Dermis microvascular lymphatic vessel endothelial cell (primary cell): ENCODE measurements at places on chromosomes 11 and 22. TPM values are rescaled to one million over a fixed set of nuclear protein-coding genes. Genes with fewer than 3 reads are reported as not detected.

OR52E8 gene
- not detected in 2 replicates for total RNA-seq

OR56A1 gene
- not detected in 2 replicates for total RNA-seq

OR52H1 gene
- 0.13 TPM in 2 replicates for total RNA-seq

APLNR gene
- 0.90 and 1.0 TPM in 2 replicates for total RNA-seq

P4HA3 gene
- total RNA-seq = 48.3 and 77.2 TPM in 2 replicates

DNA sequence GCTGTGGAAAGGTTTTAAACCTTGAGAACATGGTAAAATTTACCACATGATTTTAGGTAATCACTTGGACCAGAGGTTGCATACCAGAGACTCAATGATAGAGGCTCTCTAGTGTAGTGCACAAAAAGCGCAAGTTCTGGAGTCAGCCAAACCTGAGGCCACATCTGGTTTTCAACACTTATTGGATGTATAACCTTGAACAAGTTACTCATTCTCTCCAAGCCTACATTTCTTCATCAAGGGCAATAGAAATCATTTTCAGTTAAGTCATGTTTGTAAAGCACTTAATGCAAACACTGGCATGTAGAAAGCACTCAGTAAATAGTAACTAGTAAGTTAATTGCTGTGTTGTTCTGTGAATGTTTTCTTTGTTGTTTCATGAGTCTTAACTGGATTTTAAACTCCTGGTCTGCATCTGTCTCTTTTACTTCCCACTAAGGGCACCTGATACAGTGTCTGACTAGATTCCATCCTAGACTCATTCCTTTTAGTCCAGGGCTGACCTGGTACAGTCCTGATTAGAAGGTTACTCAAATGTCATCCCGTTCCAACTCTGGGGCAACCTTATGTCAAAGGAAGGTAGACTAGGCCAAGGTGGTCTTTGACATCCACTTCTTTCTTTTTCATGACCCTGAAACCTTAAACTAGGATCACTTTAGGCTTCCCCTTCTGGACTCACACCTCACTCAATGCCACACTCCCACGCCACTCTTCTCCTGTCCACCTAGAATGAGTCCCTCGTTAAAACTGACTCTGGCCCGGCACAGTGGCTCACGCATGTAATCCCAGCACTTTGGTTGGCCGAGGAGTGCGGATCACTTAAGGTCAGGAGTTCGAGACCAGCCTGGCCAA lies 34.5 kb upstream of the EED start:
- no peak for DNase-seq

- no peak for DNase-seq
These were observed 178.5 kb downstream of the SPON1 start for GRCh38 chr11:14140991-14141390.

GRCh38 chr11:126914941-126915340 lies 85.6 kb downstream of the KIRREL3 start:
- no peak for DNase-seq

- no peak for DNase-seq
These were observed 1.5 kb downstream of the GALNT18 start for GRCh38 chr11:11620173-11620920.

DNA sequence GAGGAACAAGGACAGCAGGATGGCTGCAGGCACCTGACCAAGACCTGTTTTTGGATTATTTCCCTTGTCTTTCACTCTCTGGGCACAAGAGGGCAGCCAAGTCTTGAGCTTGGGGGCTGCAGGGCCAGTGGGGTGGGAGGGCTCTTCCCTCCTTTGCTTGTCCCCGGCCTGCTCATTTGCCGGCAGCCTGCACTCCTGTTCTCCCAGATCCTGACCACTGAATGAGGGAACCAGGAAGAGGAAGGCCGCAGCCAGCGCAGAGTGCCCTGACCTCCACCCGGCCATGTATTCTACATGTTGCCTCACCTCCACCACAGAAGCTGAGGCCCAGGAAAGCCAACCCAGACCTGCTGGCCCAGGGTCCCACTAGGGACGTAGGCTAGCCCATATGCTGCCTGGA lies 15.5 kb upstream of the NNMT start:
- peak; percentile 89 for DNase-seq

- no peak for DNase-seq
These were observed 37.7 kb downstream of the NF2 start for GRCh38 chr22:29641042-29641699.

GRCh38 chr22:40175611-40176244 lies 2.0 kb upstream of the TNRC6B start:
- peak; percentile 23 for DNase-seq

DNA sequence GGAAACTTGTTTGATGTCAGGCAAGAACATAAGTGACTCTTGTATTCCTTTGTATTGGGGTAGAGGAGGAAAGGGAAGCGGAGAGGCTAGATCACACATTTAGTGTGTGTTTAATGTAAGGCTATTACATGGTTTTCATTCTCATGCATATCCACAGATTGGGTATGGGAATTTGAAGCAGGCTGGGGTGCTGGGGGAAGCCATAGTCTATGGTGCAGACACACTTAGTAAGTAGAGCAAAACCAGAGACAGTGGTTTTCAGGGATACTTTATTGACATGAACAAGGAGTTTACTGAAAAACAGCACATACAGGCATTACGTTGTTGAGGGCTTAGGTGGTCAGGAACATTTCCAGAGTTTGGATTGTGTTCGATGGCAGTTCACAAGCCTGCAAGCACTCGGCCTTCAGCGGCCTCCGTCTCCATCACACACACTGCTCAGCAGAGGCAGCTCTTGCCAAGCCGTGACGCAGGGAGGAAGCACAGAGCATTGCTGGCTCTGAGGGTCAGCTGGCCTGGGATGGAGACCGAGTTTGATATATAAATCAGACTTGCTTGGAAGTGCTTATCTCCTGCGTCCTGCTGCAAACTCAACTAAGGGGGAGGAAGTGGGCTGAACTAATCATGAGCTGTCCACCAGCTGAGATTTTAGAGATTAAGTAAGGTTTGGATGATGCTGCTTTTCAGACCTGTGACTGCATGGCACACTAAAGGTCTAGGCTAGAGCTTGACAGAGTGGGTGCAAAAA lies 25.3 kb downstream of the SCN3B start:
- peak; percentile 66 for DNase-seq

DNA sequence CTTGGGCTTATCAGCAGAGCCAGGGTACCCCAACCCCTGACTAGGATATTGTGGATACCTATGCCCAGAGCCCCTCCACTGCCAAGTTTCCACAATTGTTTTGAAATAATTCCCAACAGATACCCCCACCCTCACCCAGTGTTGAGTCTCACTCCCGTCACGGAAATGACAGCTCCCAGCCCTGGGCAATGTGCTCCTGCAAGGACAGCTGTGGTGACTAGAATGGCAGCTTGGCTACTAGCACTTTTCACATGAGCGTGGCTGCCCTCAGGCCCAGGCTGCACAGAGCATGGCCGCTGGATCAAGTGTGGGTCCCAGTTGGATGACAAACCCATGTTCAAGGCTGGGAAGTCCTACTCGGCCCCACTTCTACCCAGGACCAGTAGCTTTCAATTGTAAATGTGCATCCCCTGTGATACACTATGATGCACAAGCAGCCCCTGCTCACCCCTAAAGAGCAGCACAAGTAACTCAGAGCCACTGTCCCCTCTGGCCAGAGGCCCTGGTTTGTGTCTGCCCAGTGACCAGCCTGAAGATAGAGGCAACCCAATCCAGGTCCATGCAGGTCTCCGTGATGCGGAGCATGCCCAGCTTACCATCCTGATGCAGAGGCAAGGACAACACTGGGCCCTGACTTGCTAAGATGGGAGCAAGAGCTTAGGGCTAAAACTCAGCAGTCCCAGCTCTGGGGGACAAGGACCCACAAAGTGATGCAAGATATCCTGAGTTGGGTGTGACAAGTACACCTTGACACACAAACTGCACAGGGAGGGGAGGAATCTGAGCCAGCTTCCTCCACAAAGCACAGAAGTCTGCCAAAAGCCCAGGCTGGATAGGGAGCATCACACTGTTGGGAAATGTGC lies 13.2 kb downstream of the KCNQ1OT1 start:
- no peak for DNase-seq

DNA sequence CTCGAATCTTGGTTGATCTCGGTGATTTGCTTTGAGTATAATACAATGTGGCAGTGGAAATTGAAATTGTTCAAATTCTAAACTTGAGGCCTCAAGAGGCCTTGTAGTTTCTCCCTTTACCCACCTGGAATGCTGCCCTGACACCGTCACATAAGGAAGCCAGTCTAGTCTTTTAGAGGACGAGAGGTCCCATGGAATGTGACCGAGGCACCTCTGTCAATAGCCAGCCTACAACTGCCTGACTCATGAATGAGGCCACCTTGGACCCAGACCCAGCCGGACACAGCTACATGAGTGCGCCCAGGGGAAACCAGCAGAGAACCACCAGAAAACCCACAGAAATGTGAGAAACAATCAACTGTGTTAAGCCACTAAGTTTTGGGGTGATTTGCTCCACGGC lies 52.5 kb downstream of the RPL27A start:
- no peak for DNase-seq

- DNase-seq = no peak
These were observed 103.9 kb downstream of the SEZ6L start for GRCh38 chr22:26273011-26273675.

- DNase-seq = no peak
These were observed 39.9 kb upstream of the PHF21A start for GRCh38 chr11:46161201-46161600.

- no peak for DNase-seq
These were observed 27.4 kb downstream of the SEZ6L start for GRCh38 chr22:26196657-26197056.

DNA sequence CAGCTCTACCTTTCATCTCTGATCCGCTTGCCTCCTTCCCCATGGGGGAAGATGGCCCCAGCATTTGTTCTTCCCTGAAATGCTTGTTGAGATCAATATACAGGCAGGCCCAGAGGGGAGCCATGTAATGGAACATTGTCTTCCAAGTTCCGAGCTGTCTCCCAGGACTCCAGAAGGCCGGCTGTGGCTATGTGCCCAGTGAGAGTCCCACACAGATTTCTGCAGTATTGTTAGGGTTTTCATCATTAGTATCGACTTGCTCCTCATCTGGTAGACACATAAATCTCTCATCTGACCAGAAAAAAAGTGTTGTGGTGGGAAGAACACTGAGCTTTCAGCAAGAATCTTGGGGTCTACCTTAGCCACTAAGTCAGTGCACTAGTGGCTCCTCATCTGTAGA lies 163.4 kb downstream of the TRIM29 start:
- DNase-seq = no peak

GRCh38 chr11:11978792-11979487 lies 29.5 kb downstream of the DKK3 start:
- DNase-seq = peak; percentile 93

DNA sequence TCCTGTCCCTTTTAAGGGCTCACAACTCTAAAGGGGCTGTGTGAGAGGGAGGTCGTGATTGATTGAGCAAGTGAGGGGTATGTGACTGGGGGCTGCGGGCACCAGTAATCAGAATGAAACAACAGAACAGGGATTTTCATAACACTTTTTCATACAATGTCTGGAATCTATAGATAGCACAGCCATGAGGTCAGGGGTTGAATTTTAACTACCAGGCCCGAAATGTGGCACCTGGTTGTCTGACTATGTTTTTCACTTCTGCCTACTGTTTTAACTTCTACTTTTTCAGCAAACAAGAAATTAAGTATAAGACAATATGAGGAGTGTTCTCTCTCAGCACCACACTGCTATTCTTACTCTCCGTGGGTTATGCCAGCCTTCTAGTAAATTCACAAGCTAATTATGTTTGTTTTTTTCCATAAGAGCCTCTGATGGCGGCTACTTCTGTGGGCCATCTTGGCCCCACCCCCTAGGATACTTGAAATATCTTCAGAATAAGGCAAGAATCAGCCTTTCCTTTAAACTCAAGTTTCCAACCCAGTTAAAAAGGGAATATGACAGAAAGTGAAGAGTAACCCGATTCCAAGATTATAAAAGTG lies 552.8 kb upstream of the CHORDC1 start:
- DNase-seq = no peak

DNA sequence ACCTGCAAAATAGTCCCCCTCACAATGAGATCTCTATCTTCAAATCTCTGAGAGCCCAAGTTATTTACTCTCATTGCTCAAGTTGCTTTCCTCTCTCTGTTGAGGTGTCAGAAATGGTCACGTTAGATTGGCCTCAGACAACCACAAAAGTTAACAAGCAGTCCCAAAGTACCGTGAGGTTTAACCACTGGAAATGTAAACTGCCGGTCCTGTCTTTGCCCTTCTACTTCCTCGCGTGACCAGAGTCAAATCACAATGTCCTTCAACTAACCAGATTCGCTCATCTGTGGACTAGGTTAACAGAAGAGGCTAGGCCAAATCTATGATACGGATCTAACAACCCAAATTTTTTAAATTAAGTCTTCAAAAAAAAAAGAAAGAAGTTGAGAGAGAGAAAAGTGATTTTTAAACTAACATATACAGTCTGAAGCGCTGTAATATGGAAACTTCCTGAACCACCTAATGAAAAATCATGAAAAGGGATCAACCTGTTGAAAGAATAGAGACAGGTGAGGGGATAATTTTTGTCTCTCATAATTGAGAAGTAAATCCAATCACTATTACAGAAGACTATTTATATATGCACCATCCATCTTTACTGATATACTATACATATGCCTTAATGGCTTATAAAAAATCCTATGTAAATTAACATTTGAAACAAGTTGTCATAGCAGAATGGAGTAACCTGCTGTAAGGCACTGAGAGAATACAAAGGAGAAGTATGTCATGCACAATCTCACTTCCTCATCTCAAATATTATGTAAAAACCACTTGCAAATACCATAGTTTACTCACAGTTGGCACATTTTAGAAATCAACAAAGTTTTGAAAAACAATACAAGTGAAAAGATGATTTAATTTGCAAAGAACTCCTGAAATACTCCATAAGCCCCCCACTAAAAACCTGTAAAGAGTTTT lies 3.3 kb upstream of the JAML start:
- peak; percentile 22 for DNase-seq

- DNase-seq = peak; percentile 92
These were observed 9.8 kb downstream of the THAP12 start for GRCh38 chr11:76371170-76371569.

DNA sequence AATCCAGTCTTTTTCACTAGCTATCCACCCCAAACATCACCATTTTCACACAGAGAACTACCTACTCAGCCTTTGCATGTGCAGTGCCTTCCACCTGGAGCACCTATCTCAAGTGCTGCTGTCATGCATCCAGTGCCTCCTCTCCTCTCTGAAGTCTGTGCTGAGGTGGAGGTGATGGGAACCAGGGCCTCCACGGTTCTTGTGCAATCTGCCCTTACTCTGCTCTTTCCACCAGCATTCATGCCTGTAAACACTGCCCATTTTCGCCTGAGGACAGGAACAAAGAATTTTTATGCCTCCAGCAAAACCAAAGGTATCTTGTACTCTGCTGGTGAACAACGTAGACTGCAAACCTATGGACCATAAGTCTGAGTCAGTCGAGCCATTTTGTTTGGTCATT lies 27.0 kb downstream of the PITPNB start:
- no peak for DNase-seq

DNA sequence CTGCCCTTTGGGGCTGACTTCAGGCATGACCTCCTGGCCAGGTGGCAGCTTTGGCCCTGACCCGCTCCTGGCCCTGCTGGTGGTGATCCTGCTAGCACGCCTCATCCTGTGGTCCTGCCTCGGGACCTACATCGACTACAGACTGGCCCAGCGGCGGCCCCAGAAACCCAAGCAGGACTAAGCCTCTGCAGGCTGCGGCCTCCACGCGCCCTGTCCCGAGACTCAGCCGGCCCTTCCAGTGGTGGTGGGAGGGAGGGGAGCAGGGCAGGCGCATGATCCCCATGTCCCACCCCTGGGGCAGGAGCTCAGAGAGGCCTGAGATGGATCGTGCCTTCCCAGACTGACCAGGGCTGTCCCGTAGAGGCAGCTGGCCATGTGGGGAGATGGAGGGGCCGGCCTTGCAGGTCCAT lies 2.1 kb downstream of the SMIM38 start:
- DNase-seq = no peak
